Chondrocyte (in vitro differentiated cells): ENCODE measurements at places on chromosomes 13 and 19. TPM values are rescaled to one million over a fixed set of nuclear protein-coding genes. Genes with fewer than 3 reads are reported as not detected.
A peak's percentile ranks its signal among the peaks of the same experiment; 100 is the strongest.

The LRCH1 gene
- 14.0 to 14.4 TPM (median 14.1 TPM) in 3 replicates for total RNA-seq

- peaks cover 3% of the 10 kb centered on the region for H3K36me3 ChIP-seq
- H3K27me3 ChIP-seq = no peaks in the 10 kb centered on the region
- peak overlapping the region; percentile 59 for H3K27ac ChIP-seq
- H3K4me3 ChIP-seq = no peak overlapping the region
- DNase-seq = no peak
Observed at GRCh38 chr13:98563071-98563470, 13.8 kb downstream of the STK24 start.

- peak within 1 kb of the TSS; percentile 27 for H3K27ac ChIP-seq
- H3K36me3 ChIP-seq = no peaks in the 10 kb centered on the region
- peaks cover 4% of the 10 kb centered on the region for H3K4me1 ChIP-seq
- no peak within 1 kb of the TSS for H3K4me3 ChIP-seq
- no peak for DNase-seq
- H3K27me3 ChIP-seq = peaks cover 10% of the 10 kb centered on the region
Observed at GRCh38 chr19:49896863-49897621, at the start of gene IL4I1. Gene IL4I1, minus strand, starts transcription at chr19:49896887. Its CDS starts 727 bp downstream, at chr19:49896160.

DNA sequence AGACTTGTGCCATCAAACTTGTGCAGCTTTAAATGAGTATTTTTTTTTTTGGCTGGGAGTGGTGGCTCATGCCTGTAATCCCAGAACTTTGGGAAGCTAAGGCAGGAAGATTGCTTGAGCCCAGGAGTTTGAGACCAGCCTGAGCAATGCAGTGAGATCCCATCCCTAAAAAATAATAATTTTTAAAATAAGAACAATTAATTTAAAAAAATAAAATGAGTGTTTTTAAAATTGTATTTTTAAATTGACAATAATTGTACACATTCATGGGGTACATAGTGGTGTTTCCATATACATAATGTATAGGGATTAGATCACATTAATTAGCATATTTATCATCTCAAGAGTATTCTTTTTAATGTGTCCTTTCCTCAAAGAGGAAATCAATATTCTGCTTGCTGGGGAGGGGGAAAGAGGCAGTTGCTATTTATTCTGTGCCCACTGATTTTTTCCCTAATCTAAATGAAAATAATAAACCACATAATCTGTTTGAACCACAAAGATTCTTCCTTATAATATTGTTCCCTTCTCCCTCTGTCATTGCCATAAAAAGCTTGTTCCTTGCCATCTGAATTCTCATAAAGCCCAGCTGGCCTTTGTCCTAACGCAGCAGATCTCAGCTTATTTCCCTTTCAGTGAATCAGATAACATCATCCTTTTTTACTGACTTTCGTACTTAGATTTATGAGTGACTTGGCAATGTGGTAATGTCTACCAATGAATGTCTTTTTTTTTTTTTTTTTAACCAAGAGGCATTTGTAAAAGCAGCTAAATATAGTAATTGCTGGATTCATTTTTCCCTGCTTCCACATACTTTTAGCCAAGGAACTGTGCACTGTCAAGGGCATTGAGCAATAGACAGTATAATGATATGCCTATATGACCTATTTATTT lies 81.8 kb upstream of the RUBCNL start:
- H3K27me3 ChIP-seq = no peaks in the 10 kb centered on the region
- no peak overlapping the region for H3K4me3 ChIP-seq
- H3K4me1 ChIP-seq = peaks cover 22% of the 10 kb centered on the region

DNA sequence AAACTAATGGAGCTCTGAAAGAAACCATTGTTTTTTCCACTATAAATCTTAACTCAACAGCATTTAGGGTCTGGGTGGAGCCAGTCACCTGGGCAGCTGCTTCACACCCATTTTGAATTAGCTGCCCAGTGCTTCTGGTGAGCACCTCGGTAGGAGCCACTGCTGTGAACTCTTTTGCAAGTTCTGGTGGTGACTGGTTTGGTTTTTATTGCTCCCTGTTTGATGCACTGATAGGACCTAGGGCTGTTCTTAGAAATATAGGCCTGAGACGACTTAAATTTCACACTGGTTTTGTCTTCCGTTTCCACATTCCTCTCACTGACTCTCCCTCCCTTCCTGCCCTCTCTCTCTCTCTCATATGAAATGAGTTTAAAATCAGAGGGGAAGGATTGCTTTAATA lies 103.9 kb downstream of the GGACT start:
- no peaks in the 10 kb centered on the region for H3K27me3 ChIP-seq
- no peak overlapping the region for H3K4me3 ChIP-seq
- H3K27ac ChIP-seq = peak overlapping the region; percentile 39
- peaks cover 10% of the 10 kb centered on the region for H3K4me1 ChIP-seq
- DNase-seq = no peak
